ENCODE measurements at places on chromosomes 5 and 9.

- DNase-seq = no peak
These were observed 284.2 kb upstream of the ADAMTS16 start for GRCh38 chr5:4855880-4856279.

- DNase-seq = no peak
These were observed 293.4 kb upstream of the PTGER4 start for GRCh38 chr5:40386289-40386688.

DNA sequence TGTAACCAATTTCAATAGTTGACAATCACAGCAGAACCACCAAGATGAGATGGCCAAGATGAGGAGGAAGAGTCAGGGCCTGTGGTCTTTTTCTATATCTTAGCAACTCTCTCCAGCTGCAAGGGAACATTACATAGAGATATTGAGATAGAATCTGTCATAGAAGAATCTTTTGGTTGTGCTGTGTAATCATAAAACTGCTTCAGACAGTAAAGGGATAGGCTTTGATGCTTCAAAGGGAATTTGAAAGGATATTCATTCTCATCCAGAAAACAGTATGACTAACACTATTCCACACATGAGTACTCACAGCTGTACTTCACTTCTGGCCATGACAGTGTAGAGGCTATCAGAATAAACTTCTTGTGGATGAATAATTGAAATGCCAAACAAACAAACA lies 145.9 kb downstream of the YIPF5 start:
- no peak for DNase-seq

DNA sequence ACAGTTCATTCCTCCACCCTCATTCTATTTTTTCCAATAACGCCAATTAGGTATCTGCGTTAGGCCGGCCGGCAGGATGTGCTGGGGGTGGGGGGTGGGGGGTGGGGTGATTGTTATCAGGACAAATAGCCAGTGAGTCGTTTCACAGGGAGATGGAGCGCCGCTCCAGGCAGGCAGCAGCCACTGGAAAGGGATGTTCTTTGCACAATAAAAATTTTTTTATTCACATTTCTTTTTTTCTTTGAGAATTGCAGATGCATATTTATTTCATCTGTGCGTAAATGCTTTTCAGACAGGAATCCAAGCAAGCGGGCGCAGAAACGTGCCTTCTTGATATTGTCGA lies 4.1 kb downstream of the LMX1B start:
- no peak for DNase-seq

DNA sequence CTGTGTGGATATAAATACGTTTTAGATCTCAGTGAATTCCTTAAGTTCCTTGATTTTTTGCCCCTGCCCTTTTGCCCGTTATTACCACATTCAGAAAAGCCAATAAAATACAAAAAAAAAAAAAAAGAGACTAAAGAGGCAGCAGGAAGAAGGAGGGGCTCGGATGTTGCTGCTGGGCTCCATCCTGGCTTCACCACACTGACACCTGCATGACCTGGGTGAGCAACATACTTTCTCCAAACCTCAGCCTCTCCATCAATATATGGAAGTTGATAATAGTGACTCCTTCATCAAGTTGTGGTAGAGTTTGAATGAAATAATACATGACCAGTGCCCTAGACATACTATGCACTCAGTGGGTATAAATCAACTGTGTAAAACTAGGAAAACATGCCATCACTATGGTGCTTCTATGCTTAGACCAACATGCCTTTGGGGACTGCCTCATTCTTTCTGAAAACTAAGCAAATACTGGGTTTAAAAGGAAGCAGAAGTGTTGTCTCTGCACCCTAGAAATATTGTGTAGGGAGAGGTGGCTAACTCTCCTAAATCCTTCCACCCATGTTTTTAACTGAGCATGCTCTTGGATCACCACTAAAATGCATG lies 243.0 kb downstream of the PIK3R1 start:
- no peak for DNase-seq

DNA sequence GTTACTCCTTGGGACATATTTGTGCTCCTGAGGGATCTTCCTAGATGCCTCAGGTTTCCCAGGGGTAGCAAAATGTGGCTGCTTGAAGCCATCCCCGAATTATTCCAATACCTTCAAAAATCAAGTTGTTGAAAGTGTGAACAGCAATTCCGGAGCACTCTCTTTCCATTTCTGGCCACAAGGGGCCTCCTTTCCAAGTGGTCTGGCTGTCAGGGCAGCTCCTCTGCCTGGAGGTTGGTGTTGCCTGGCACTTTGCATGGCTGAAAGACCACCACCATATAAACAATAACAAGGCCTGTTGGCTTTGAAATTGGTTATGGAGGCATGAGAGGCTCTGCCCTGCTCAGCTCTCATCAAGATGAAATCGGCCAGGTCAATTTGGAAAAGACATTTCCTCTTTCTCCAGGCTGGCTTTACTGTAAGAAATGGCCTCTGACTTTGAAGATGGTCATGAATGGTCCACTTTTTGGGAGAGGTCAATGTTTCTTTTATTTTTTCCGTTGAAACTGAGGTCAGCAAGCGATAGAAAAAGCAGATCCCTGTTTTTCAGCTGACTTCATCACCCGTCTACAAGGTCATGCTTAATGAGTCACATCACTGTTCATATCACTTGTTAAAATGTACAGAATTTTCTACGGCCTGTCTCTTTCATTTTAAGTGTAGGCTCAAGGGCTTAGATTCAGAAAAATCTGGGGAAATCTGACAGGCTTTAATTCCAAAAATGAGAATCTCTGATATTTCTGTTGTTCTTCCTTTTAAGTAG lies 481.1 kb upstream of the ZNF608 start:
- DNase-seq = no peak

DNA sequence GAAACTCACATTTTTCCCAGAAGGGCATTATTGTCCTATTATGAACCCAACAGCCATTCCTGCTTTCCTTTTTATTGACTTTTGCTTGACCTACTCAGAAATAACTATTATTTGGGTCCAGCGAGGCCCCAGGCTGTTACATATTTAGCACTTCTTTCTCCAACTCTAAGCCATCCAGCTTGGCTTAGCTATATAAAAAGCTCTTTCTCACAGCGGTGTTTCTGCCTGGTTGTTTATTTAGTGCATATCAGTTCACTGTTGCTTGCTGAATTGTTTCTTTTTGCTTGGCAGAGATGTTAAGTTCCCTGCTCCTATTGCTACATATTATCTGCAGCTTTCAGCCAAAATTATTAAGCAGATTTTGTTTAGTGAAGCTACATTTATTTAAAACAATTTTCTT lies 1156.8 kb upstream of the SEMA6A start:
- DNase-seq = no peak

- no peak for DNase-seq
These were observed 13.9 kb upstream of the HABP4 start for GRCh38 chr9:96436063-96436455.
